NCI-H460 (cell line): ENCODE measurements at places on chromosomes 12 and 14.
A peak's percentile ranks its signal among the peaks of the same experiment; 100 is the strongest.

DNA sequence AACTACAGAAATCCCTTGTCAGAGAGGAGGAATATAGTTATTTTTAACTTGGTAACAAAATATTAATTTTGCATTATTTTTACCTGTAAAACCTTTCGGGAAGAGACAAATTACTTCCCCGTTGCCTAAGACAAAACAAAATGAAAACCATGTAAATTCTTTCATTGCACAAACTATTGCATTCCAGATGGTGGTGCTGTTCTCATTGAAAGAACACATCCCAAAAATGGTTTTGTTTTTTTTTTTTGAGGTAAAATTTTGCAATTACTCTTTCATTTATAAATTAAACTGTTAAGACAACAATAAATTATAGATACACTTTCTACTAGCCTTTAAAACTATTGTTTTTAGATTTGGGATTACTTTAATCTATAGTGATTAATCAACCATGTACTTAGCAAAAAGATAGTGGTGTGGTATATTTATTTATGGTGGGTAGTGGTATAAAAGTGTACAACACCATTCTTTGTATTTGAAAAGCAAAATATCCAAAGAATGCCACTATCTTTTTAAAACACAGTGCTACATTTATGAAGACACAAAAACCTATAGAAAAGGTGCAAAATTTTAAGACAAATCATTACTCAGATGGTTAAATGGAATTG, 115.5 kb downstream of the SLC38A1 start:
- peak; percentile 21 for DNase-seq

- DNase-seq = no peak
Measured at GRCh38 chr14:47678993-47679392, 3.6 kb upstream of the MDGA2 start.

- DNase-seq = peak; percentile 67
Measured at GRCh38 chr12:56206452-56207166, 15.1 kb downstream of the RNF41 start.

- DNase-seq = no peak
Measured at GRCh38 chr14:85438481-85438942, 91.4 kb upstream of the FLRT2 start.

GRCh38 chr14:47302121-47302520, 373.3 kb downstream of the MDGA2 start:
- no peak for DNase-seq

- no peak for DNase-seq
Measured at GRCh38 chr12:95731519-95731958, 59.0 kb downstream of the NTN4 start.

DNA sequence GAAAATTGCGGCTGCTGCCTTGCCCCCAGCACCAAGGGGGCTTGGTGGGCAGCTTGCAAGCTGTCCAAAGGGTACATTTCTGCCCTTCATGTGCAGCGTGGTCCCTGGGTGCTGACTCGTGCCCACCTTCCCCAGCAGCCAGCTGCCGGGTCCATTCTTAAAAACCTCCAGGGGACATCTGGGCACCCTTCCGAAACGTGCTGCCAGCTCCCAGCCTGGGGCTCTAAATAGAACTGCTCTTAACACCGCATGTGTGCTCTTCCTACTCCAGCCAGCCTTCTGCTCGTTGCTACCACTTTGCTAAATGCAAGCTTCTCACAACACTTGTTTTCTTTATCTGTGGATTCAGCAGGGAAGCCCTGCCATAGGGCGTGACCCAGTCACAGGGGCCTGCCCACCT, 66.0 kb downstream of the RIMBP2 start:
- DNase-seq = no peak

DNA sequence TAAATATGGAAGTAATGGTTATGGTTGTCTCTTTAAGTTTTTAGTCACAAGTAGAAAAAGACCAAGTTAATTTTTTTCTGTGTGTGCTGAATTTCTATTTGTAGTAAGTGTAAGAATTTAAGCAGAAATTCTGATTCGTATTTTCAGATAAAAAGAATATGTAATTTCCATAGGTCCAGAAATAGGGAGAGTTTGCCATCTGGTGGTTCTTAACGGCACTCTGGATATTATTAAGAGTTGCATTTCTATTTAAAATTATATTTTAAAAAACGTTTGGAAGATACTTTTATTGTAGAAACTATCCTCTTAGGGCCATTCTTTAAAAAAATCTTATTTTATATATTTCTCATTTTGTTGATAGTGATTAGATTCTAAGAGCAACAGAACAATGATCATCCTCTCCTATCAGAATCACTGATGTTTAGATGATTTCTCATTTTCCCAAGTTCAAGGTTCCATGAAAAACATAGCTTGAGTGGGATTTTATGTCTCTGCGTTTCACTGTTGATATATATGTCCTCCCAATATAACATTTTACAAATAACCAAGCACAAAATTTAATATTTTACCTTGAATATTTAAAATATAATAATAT, 88.3 kb downstream of the LRRK2 start:
- peak; percentile 13 for DNase-seq

DNA sequence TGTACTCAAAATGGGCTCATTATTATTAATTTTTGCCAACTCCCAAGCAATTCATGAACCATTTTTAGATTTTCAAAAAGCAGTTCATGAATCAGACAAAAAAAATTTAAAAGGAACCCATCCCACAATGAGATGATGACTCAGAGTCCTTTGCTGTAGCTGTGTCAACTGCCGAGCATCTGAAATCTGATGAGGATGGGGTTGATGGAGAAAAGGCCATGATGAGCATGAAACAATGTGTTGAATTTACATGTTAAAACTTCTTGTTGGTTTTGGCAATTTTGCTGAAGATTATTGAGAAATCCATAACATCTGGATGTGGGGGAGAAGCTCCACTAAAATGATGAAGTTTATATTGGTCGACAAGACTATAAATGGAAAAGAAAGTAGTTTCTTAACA, 378.0 kb downstream of the FOXG1 start:
- no peak for DNase-seq

GRCh38 chr14:102554821-102555819, 37.3 kb upstream of the RCOR1 start:
- no peak for DNase-seq

DNA sequence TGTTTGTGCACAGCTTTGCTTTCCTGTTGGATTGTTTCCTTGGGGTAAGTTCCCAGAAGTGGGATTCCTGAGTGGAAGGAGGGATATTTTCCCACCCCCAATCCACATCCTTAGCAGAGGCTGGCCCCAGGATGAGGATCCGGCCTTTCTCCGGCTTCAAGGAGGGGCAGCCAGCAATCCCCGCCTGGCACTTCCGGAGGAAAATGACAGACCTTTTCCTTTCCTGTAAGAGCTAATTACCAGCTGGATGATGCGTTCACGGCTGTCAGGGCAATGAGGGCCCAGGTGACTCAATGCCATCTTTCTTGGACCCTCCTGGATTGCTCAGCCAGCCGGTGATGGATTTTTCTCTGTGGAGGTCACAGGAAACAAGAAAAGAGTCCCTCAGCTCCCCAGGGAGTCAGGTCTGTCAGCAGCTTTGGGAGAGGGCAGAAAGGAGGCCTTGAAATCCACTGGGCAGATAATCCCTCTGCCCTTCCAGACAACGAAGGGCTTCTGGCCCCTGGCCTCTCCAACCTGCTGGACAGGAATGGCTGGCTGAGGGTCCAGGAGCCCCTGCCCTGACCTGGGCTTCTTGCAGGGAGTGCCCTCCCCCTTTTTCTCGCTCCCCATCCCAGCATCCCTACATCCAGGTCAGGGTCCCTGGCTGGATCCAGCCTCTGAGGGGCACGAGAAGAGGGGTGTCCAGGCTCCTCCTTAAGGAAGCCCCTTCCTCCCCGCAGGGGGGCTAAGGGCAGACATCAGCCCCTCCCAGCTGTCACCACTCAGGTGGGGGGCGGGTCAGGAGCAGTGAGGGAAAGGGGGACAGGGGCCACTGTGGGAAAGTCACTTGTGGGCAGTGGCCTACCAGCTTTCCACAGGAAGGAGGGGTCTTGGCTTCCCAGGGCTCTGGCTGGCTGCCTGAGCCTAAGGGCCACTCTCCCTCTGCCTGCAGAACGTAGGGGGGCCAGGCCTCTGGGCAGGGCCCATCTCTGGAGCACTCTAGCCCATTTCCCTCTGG, 16.1 kb upstream of the CCDC85C start:
- no peak for DNase-seq

- DNase-seq = no peak
Measured at GRCh38 chr12:51247523-51248206, 9.0 kb downstream of the DAZAP2 start.

DNA sequence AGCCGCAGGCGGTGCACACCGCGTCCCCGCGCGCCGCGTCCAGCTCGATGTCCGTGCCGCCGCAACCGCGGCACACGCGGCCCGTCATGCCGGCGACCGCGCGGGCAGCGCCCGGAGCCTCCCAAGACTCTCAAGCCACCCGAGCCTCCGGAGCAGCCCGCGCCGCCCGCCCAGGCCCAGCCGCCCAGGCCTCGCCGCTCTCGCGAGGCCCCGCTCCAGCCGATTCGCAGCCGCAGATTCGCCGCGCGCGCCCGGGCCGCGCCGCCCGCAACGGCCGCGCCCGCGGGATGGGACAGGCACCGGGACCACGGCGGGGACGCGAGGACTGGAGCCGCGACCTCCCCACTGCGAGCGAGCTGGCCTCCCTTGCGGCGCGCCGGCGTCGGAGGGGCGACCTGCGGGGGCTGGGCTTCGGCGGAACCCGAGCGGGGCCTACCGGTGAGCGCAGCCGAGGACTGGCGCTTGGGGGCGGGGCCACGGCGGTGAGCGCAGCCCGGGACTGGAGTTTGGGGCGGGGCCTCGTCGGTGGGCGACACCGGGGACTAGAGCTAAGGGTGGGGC, at the start of gene BRF1:
TSS of gene BRF1 (minus strand) at position 460 of the 561 bp plus-strand sequence. CDS start at position 88, 372 bp downstream.
- peak; percentile 91 for DNase-seq

DNA sequence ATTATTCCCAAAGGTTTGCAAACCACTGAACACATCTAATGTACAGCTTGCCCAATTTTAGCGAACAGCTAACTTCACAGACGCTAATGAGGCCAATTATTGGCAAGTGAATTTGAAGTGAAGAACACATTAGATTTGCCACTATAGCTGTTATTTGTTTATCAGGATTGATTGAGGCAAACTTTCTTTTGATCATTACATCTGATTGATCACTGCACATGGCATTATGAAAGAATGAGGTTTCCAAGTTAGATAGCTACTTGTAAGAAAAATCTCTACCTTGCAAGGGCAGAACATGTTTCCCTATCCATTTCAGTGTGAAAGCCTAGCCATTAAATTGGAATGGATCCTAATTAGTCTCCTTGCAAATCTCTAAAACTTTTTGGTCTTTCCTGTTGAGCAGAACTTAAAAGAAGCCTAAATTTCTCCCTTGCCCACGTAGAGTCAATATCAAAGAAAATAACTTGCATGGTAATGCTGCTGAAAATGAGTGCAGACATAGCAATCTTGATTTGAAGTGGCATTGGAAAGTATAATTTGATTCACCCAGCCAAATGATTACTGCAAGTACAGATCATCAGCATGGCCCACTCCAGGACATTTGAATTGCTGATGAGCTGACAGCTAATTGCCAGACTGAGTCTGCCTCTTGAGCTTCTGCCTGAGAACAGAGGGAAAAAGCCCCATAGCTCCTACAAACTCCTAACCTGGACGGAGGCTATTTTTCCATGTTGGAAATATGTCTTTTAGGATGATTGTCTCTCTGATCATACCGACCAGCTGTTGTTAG, 98.6 kb downstream of the TPH2 start:
- DNase-seq = no peak

DNA sequence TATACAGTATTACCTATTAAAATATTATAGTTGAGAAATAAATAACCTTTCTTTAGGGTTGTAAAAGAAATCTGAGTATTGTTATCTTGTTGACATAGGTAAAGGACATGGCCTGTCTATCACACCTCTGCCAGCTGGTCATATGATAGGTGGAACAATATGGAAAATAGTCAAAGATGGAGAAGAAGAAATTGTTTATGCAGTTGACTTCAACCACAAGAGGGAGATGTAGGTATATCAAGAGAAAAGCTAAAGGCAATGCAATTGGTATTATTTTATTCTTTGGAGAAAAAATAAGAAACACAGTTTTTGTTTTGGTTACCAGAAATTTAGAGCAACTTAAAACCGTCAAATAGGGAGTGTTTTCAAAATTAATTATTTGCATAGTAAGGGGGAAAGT, 13.5 kb downstream of the CPSF2 start:
- peak; percentile 26 for DNase-seq
